Fibroblast of mammary gland (primary cell): ENCODE measurements at places on chromosomes 5 and 9.
A peak's percentile ranks its signal among the peaks of the same experiment; 100 is the strongest.

DNA sequence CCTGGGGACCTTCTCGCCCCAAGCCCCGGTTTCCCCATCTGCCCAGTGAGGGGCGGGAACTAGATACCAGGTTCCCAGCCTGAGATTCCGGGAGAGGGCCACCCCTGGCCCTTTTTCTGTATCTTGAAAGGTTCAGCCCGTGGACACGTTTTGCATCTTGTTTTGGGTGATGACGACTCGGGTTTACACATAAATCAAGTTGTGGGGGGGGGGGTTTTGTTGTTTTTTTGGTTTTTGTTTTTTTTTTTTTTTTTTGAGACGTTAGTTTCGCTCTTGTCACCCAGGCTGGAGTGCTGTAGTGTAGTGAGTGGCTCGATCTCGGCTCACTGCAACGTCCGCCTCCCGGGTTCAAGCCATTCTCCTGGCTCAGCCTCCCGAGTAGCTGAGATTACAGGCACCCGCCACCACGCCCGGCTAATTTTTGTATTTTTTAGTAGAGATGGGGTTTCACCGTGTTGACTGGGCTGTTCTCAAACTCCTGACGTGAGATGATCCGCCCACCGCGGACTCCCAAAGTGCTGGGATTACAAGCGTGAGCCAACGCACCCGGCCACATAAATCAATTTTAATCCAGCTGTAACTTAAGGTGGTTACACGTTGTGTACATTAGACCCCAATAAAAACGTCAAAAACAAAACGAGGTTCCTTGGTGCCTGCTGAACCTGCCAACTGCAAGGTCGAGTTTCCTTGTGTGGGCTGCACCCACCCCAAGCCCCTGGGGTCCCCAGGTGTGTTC is 1.1 kb upstream of the BRD3 start:
- DNase-seq, result peak; percentile 29

GRCh38 chr5:137752905-137753690 is 1.1 kb downstream of the HNRNPA0 start:
- DNase-seq, result no peak

GRCh38 chr9:69395718-69396117 is 70.7 kb downstream of the ENTREP1 start:
- no peak for DNase-seq

GRCh38 chr9:106927916-106928315 is 65.0 kb downstream of the ZNF462 start:
- DNase-seq, result peak; percentile 80

- no peak for DNase-seq
Observed at GRCh38 chr9:123960366-123960765, 30.4 kb upstream of the DENND1A start.

- no peak for DNase-seq
Observed at GRCh38 chr9:69476797-69477196, 151.8 kb downstream of the ENTREP1 start.

GRCh38 chr5:171577042-171577758 is 157.8 kb downstream of the FGF18 start:
- no peak for DNase-seq

GRCh38 chr5:177536386-177536785 is 18.0 kb downstream of the FAM193B start:
- no peak for DNase-seq

DNA sequence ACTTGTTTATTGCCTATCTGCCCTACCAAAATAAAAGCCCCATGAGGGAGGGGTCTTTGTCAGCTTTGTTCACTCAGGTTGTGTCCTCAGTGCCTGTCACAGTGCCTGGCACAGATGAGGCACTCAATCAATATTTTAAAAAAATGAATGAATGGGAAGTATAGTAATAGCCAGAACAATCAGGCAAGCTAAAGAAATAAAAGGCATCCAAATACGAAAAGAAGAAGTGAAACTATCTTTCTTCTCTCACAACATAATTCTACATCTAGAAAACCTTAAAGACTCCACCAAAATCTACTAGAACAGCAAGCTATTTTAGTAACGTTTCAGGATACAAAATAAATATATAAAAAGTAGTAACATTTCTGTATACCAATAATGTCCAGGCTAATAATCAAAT is 37.8 kb upstream of the C5orf63 start:
- DNase-seq, result no peak

- no peak for DNase-seq
Observed at GRCh38 chr5:146173597-146173996, 8.9 kb downstream of the LARS1 start.

- DNase-seq, result peak; percentile 79
Observed at GRCh38 chr9:110065532-110065931, 142.4 kb downstream of the C9orf152 start.
